ENCODE measurements at places on chromosomes 12 and 14.

GRCh38 chr14:33679461-33680225 lies 271.2 kb downstream of the EGLN3 start:
- no peak for DNase-seq

GRCh38 chr14:79552778-79553177 lies 658.5 kb downstream of the DIO2 start:
- no peak for DNase-seq

DNA sequence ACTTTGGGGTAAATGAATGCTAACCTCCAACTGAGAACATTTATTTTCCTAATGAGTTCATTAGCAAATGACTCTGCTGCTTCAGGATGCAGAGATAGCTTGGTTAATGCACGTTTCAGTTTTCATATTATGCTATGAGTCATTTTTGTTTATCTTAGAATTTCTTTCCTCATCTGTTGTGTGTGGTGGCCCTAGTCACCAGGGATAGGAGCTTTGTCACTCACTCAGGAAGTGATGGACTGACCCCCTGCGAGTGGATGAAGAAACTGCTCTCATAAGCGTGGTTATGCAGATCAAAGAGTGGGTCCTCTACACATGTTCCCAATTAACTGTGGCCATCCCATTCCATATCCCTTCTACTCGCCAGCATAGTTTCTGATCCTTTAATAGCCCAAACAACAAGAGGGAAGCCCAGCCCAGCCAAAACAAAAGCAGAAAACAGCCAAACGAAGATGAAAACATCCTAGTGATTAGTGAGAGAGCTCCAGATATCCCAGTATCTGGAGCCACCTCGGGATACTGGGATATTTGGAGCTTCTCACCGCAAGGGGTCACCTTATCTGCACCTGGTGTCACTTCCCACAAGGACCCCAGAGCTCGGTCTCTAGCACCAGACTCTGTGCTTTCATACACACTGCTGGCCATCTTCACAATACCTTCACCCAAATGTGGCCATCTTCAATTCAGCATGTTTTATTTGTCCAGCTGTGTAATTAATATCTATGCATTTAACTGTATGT lies 8.6 kb downstream of the TC2N start:
- no peak for DNase-seq

DNA sequence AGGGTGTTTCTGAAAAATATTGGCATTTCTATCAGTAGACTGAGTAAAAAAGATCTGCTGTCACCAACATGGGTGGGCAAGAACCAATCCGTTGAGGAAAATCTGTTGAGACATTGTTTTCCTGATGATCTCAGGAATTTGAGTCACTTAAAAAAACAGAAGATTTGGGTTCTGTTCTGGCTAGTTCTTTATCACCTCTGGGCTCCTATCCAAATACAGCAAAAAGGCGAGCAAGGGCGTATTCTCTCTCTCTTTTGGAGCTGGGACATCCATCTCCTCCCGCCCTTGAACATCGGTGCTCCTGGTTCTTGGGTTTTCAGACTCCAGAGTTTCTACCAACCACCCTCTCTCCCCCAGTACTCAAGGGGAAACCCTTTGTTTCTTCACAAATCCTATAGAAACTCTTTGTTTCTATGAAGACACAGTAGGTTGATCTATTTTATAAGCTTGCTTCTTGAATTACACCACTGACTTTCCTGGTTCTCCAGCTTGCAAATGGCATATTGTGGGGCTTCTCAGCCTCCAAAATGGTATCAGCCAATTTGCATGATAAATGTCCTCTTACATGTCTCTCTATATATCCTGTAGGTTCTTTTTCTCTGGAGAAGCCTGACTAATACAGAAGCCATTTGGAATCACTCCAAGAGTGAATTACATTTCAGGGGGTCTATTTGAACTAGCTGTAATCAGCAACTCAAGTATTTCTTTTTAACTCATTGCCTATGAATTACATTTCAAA lies 263.9 kb upstream of the TMTC1 start:
- no peak for DNase-seq

- DNase-seq: no peak
These were observed 388.6 kb downstream of the CCDC91 start for GRCh38 chr12:28578833-28579252.

DNA sequence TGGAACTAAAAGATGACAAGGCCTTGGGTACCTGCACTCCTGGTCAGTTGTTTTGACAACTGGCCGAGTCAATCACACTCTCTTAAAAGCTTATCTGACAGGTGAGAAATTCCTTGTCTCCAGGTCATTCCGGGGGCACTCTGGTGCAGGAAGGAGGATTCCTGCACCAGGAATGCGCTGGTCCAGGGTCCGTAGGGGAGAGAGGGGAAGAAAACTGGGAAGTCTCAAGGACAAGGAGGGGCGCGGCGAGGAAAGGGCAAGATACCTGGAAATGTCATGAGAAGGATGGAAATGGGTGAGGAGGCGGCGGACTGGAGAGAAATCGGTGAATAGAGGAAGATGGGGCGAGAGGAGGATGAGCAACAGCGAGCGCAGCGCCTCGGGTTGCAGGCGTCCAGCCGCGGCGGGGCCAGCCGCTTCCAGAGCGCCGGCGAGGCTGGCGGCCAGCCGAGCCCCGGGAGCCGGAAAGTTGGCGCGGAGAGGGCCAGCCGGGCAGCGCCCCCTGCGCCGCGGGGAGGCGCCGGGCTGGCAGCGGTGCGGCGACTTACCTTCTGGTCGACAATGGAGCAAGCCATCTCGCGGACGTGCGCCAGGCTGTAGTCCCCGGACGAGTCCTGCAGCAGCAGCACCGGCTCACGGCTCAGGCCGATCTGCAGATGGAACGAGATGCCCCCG lies 809 bp downstream of the PRKD1 start:
- no peak for DNase-seq

GRCh38 chr12:95802482-95803270 lies 12.1 kb upstream of the NTN4 start:
- DNase-seq: no peak

DNA sequence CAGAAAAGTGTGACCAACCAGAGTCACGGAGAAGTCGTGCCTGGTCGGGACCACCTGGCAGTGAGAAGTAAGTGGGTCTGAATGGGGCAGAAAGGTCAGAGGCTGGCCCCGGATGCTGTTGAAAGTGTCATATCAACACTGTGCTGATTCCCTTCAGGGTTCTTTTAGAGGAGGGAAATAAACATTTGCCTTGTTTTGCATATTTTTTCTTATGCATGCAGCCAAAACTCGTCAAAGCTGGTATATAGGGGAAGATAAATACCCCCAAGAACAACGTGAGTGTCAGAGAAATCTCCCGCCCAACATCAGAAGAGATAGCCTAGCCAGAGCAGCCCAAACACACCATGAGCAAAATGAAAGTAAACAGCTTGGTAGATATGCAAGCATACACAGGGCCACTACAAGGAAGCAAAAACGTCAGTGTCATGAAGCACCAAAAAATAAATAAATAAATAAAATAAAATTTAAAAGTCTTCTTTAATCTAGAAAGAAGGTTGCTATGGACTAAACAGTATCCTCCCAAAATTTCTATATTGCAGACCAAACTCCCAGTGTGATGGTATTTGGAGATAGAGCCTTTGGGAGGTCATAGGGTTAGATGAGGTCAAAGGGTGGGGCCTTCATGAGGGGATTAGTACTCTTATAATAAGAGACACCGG lies 22.1 kb downstream of the EIF5 start:
- DNase-seq: no peak

GRCh38 chr12:124024263-124024678 lies 51.3 kb downstream of the ZNF664 start:
- no peak for DNase-seq

DNA sequence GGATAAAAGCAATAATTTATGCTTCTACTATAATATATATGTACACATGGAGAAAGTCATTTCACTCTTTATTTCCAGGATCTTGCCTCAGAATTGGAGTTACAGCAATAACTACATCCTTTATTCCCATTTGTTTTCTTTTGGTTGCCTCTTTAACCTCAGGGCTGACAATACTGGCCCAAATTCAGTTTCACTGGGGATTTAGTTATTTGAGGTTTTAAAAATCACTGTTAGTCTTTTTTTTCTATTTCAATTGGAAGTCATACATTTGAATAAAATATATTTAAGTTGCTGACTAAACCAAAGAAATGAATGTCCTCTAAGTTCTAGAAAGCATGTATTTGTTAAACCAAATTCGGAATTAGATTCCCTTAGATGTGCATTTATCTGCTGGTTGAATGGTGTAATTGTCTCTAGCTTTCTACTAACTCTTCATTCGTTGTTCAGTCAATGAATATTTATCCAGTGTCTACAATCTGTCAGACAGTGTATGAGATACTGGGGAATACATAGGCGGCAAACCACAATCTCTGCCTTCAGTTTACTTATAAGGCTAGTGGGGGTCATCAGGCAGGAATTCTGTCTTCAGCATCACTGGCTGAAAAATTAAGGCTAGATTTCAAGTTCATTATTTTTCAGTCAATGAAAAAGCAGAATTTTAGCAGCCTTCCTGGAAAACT lies 190.8 kb upstream of the ARHGAP5 start:
- DNase-seq: no peak

GRCh38 chr12:51926064-51926632 lies 18.8 kb downstream of the ACVRL1 start:
- DNase-seq: no peak

GRCh38 chr14:99572173-99572999 lies 31.6 kb downstream of the CCDC85C start:
- DNase-seq: no peak

DNA sequence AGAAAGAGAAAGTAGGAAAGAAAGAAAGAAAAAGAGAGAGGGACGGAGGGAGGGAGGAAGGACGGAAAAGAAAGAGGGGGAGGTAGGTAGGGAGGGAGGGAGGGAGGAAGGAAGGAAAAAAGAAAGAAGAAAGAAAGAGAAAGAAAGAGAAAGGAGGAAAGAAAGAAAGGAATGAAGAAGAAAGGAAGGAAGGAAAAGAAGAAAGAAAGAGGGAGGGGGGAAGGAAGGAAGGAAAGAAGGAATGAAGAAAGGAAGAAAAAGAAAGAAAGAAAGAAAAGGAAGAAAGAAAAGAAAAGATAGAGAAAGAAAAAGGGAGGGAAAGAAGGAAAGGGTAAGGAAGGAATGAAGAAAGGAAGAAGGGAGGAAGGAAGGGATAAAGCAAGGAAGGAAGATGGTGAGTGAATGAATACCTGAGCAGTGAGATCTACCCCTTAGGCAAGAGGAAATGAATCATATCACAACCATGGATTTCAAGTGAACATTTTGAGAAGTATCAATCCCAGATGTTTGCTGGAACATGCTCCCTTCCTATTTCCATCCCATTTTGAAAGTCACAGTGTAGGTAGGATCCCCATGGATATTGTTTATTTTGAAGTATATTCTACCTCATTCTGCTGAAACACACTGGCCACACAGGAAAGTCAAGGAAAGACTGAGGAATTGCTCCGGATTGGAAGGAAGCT lies 639.4 kb upstream of the TBX3 start:
- DNase-seq: no peak

GRCh38 chr14:95319312-95320077 lies at the start of gene CLMN:
TSS of gene CLMN (minus strand) at chr14:95319908. CDS start at chr14:95319792, 116 bp downstream.
- DNase-seq: no peak

DNA sequence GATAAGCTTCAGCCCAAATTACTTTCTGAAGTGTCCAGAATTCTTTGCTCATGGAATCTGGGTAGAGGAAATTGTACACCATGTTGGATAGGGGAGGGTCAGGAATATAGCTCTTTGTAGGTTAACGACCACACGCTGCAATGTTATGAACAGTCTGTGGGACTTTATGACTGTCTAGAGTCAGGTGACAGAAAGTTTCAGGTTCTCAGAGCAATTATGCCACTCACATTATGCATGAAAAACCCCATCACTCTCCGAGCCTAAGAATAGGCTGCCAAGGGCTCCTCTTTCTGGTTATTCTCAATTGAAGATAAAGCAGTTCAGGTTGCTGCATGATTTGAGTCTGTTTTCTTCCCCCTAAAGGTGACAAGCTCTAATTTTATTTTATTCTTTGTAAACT lies 430.9 kb downstream of the ATP23 start:
- DNase-seq: no peak

DNA sequence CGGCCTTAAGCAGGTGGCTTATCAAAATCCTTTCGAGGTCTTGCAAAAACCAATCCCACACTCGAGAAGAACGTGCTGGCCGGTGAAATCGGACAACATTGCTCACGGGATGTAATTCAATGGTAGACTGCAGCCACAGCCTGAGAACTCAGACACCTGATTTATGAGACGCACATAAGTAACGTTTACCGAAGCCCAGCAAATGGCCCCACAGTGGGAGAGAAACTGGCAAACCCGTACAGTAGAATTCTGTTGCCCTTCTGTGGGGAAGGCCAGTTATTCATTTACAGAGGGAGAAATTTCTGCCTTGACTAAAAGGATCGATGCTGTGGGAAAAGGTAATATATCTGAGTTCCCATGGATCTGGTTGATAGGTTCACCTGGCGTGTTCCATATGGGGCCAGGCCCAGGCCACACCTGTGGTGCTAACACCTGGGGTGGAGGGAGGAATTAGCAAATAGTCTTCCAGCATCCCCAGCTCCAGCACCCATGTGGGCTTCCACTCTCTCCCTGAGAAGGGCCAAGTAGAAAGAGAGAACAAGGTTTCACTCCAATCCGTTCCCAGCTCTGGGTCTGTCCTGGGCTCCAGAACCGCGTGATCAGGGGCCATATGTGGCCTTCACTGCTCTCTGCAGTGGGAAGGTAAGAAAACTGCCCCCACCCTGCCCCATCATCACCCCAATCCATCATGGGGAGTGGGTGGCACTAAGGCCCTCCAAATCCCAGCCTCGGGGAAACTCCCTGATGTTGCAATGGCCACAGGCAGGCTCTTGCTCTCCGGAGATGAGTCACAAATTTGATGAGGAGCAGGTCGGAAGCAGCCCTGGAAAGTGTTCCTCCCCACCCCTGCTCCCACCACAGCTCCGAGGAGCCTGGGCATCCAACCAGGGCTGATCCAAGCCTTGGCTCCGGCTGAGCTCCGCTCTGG lies 12.7 kb downstream of the BDKRB1 start:
- DNase-seq: no peak

- no peak for DNase-seq
These were observed 311.2 kb downstream of the CACNA1C start for GRCh38 chr12:2363836-2364609.

- no peak for DNase-seq
These were observed 4.1 kb downstream of the KCNC2 start for GRCh38 chr12:75205558-75205957.

GRCh38 chr12:97474161-97474560 lies 11.6 kb downstream of the RMST start:
- no peak for DNase-seq

Measured in stimulated activated CD4-positive, alpha-beta T cell treated with anti-CD3 and anti-CD28 coated beads, TNF-alpha, amount 100 ng/mL, for 48 hours (primary cell).